ENCODE measurements at places on chromosomes 6 and 20.

GRCh38 chr20:53706008-53706465 is 112.4 kb upstream of the ZNF217 start:
- DNase-seq, result peak; percentile 29

DNA sequence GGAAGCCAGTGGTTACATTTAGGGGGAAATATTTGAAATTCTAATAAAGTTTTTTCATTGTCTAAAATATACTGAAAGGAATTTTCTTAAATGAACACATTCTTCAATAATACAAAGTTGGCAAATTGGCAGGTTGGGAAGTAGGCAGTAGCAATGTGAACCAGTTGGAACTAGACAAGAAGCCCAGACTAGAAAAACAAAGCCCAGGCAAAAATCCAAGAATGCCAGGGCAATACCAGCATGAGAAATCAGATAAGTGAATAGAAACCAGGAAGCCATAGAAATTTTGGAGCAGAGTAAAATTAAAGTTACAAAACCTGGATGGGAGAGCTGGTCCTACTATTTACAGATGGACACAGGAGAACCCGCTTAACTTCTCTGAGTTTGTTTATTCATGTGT is 52.2 kb downstream of the TPBG start:
- no peak for DNase-seq

- peak; percentile 10 for DNase-seq
Measured at GRCh38 chr20:24954566-24954965, 5.5 kb downstream of the CST7 start.

DNA sequence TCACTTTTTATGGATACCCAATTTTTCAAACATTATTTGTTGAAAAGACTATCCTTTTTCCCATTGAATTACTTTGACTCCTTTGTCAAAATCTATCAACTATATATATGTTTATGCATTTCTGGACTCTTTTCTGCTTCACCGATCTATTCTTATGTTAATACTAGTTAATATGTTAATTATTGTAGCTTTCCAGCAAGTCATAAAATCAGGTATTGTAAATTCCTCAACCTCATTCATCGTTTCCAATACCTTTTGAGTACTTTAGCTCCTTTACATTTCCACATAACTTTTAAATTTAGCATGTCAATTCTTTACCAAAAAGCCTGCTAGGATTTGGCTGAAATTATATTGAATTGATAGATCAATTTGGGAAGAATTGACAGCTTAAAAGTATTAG is 407.3 kb downstream of the ARHGAP18 start:
- DNase-seq, result no peak

- DNase-seq, result no peak
Measured at GRCh38 chr6:149054559-149055194, 262.8 kb upstream of the TAB2 start.

DNA sequence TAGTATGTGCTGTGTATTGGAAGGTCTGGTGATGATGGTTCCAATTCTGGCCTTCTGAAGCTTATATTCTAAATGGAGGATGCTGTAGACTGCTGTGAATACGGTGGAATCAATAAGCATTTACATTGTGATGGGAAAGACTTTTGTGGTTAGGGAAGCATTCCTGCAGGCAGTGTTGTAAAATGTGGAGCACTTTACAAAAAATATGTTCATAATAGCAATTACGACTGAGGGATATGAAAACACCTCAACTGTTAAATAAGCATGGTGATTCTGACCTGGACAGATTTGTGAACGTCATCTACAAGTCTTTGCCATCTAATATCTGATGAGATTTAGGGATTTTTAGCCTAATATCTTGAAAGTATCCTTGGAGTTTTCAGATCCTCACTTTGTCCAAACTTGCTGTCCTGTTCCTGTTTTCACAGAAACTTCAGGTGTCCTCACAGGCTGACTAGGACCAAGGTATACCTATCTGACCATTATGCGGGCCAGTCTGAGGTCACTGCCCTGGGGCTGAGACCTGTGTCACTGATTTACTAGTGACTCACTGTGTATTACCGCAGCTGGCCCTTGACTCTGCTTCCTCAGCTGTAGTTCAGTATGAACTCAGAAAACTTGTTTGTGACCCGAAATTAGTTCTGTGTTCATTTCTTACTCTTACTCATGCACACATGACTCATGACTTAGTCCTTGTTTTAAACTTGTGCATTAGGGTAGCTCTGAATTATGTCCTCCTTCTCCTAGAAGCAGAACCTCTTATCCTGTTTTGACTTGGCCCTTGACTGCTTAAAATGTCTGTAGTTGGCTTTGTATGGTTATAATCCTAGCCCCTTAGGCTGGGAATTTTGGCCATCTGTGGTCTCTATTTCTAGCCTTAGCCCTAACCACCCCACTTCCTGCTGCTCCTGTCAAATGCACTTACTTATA is 343.0 kb downstream of the CDKAL1 start:
- DNase-seq, result peak; percentile 90

GRCh38 chr20:46990017-46990595 is 95.5 kb downstream of the EYA2 start:
- DNase-seq, result peak; percentile 80

DNA sequence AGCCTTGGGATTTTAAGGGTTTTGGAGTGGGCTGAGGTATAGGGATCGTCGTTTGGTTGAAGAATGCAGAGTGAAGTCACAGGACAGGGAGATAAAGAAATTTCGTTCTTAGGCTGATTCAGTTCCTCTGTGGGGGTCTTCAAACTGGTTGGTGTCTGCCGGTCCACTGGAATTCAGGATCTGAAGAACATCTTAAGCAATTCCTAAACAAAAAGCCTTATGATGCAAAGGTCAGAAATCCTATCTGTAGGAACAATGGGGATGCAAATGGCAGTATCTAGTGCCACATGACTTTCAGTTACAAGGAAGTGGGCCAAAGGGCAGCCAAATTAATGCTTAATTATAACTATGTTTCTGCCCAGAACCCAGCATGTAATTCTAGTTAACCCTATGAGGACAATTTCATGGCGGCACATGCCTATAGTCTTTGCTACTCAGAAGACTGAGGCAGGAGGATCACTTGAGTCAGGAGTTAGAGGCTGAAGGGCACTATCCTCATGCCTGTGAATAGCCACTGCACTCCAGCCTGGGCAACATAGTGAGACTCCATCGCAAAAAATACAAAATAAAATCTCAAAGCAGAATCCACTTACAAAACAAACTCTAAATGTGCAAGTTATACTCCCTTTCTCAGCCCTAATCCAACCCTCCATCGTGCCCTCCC is 4.6 kb upstream of the SLC2A10 start:
- DNase-seq, result no peak

- DNase-seq, result no peak
Measured at GRCh38 chr6:154380741-154381140, 24.1 kb upstream of the IPCEF1 start.

GRCh38 chr6:84137989-84138575 is 89.4 kb downstream of the CEP162 start:
- no peak for DNase-seq

DNA sequence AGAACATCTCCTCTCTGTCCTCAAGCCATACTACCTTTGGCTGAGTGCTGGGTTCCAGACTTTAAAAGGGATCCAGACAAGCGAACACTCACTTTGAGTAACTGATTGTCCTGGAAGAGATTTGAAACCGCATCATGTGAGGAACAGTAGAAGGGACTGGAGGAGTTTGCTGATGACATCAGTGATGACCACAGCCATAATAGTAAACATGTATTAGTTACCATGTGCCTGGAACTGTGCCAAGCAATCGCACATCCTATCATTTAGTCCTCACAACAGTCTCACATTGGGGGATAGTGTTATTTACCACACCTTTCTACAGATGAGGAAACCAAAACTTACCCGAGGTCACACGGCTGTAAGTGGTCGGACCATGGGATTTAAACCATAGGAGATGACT is 39.8 kb downstream of the ARMC2 start:
- DNase-seq, result no peak

- peak; percentile 75 for DNase-seq
Measured at GRCh38 chr6:41451515-41452163, 94.5 kb upstream of the FOXP4 start.

- DNase-seq, result peak; percentile 85
Measured at GRCh38 chr6:7016226-7016625, 91.5 kb upstream of the RREB1 start.

- no peak for DNase-seq
Measured at GRCh38 chr6:159777240-159777904, 12.0 kb downstream of the TCP1 start.

- DNase-seq, result no peak
Measured at GRCh38 chr20:51176876-51177275, 154.0 kb upstream of the KCNG1 start.

DNA sequence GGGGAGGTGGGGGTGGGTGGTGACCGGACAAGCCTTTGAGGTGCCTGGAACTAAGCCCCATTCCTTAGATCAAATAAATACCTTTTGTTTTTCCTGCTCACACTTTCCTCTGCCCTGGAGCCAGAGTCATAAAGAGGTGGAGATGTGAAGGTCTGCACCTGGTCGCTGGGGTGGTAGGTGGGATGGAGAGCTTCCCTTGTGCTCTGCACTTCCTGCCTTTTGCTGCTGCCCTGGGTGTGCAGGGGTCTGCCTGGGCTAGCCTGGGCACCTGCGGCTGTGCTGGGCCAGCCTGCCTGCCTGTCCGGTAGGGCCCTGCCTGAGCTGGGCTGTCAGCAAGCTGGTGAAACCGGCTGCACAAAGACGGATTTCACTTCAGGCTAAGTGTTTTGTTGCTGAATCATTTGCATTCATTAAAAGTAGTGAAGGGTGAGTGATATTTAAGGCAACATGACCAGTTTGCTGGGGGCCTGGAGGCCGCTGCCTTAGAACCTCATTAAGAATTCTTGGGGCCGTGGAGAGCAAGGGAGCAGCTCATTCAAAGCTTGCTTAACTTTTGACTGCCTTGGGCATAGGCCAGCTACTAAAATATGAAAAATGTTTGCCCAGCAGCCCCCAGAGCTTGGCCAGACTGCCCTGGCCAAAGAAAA is 20.5 kb downstream of the PTK7 start:
- no peak for DNase-seq

GRCh38 chr6:138773177-138774091 is at the start of gene CCDC28A:
Gene CCDC28A (plus strand): TSS chr6:138773769. CDS start chr6:138776121, 2,352 bp downstream.
- peak; percentile 97 for DNase-seq

DNA sequence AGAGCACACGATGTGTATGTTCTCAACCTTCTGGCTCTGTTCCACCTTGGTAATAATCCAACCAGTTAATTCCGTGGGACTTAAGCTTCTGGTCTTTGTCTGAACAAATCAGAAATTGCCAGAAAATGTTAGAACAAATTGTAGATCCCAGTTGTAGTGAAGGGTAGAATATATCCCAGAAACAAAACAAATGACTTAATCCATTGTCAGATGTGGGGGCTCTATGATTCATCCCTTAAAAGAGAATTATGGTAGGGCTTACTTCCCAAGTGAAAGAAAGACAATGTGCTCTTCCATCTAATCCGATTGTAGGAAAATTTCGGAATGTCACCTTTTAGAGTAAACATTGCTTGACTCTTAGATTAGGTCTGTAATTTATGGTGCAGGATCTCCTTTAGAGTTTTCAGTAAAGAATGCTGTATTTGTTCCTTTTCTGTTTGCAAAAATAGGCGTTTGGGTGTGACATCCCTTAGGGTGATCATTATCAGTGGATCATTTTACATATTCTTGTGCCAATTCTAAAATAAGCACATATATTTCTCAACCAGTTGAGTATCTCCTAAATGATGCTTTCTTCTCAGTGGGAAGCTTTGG is 234.5 kb upstream of the ZNF217 start:
- DNase-seq, result no peak

DNA sequence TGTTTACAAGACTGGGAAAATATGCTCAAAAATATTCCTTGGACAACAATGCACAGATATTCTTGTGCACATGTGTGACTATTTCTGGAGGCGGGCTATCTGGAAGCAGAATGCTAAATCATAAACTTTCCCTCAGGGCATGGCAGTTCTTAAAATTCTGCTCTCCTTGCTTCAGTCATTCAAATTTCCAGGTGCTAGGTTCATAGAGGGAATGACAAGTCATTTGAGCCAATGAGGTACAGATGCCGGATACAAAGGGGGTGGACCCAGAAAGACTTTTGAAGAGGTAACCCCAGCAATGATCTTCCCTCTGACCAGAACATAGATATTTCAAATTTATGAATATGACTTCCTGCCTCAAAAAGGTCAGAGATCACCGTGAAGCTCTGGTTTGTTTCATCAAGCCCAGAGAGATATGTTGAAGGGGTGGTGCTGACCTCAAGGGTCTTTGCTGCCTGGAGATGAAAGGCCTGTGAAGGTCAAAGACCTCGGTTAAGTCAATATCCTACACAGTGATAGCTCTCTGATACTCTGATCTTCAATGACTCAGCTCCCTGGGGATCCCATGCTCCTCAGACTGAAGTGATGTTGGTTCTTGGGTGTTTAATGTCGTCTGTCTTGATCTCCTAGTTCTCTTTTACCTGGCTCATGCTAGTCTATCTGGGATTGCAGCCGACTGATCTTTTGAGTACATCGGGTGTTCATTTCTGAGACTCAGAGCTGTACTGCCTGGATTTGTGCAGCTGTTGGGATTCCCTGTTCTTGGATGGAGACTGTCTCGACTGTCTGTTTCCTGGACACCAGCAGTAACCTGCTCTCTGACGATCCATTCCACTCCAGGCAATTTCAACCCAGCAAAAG is 47.5 kb upstream of the TSHZ2 start:
- DNase-seq, result no peak

DNA sequence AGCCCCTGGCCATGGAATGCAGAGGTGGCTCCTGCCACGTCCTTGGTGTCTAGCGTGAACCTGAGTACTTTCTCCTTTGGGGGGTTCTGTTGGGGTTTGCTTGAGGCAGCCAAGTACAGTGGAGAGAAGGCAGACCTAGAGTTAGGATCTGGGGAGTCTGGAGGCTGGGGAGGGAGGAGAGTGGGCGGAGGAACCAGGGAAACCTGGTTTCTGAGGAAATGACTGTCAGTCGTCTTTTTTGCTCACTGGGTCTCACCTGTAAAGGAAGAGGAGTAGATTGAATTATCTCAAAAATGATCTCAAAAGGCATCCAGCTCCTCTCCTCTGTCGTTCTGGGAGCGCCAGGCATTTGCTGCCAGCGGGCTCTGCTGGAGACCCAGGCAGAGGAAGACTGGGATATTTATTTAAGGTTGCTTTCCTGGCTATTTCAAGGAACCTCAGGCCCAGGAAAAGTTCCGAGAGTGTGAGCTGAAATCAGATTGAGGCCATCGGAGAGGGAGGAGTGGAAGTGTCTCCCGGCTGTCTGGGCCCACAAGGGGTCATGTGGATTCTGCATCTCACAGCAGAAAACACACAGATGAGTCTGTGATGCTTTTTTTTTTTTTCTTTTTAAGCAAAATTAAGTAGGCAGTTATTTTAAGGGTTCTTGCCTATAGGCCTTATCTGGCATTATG is 16.1 kb downstream of the EPB41L1 start:
- DNase-seq, result no peak

DNA sequence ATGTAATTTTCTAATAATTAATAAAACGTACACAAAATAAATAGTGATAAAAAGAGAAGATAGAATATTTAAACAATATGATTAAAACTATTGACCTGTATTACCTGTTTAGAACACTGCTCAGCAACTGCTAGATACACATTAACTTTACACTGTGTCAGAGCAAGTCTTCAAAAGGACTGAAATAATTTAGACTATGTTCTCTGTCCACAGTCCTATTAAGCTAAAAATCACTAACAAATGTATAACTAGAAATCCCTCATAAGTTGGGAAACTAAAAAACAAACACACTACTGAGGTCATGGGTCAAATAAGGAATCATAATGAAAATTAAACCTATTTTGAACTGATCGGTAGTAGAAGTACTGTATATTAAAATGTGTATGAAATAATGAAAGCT is 181.7 kb downstream of the QKI start:
- DNase-seq, result no peak

Data from MV-4-11 (cell line).